ENCODE measurements at places on chromosomes 2 and 18. TPM values are rescaled to one million over a fixed set of nuclear protein-coding genes. Genes with fewer than 3 reads are reported as not detected.

ACTG2 gene
- total RNA-seq, result 2.9 TPM

GRCh38 chr2:226124548-226125011 lies 675.0 kb downstream of the IRS1 start:
- peak; percentile 95 for DNase-seq

DNA sequence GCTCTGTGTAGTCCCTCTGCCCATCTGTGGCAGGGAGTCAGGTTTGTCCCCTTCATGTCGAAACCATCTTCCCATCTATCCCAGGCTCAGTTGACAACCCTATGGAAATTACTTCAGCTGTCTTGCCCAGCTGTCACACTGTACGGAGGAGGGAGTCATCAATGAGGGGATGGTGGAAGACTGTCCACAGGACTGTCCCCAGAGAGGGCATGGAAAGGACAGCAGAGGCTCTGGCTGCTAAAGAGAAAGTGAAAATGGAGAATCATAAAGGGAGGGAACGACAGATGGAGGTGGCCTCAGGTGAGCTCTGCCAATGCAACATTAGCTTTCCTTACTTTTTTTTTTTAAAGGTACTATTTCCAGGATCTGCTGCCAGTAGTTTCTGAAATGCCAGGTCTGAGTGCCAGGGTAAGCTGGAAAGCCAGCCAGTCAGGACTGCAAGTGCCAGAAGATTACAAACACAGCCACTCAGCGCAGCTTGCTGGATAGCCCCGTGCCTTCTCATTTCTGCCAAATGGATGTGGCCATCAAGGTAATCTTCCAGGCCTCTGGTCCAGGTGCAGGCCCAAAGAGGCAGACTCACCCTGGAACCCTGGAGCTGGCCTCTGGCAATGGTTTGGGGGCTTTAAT lies 192.8 kb downstream of the AGPS start:
- DNase-seq, result no peak

DNA sequence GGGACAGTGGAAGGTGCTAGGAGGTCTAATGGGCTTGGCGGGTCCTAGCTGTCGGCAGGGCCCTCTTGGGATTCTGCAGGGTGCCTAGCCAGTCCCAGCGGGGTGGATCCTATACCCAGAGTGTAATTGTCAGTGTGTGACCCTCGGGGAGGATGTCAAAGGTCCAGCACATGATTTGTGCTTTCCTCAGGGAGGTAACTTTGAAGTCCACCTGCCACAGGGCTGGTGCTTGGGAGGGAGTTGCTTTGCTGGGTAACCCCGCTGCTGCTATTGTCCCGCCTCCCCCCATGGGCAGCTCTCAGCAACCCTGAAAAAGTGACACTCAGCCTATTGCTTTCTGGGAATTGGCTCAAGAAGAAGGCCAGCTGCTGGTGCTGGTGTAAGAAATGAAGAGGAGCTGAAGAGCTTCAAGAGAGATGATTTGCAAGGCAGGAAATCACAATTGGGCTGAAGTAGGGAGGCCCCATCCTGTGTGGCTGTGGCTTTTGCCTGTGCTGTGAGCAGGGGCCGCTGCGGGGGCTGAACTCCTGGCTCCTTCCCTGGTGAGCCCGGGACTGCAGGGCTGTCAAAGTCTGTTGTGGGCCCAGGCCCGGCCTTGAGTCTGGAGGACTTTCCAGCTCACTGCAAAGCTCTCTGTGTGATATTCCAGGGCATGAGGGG lies 36.4 kb downstream of the EMILIN2 start:
- DNase-seq, result no peak

GRCh38 chr2:203077451-203077850 lies 62.8 kb downstream of the NBEAL1 start:
- peak; percentile 7 for DNase-seq

DSG1 gene
- total RNA-seq, result not detected
